ENCODE measurements at places on chromosomes 16 and 17.

GRCh38 chr17:2222301-2222700 is 81.3 kb downstream of the SMG6 start:
- peaks cover 5% of the 10 kb centered on the region for H3K4me1 ChIP-seq
- H3K27me3 ChIP-seq, result no peaks in the 10 kb centered on the region
- no peaks in the 10 kb centered on the region for H3K36me3 ChIP-seq
- H3K27ac ChIP-seq, result peak overlapping the region; percentile 13

DNA sequence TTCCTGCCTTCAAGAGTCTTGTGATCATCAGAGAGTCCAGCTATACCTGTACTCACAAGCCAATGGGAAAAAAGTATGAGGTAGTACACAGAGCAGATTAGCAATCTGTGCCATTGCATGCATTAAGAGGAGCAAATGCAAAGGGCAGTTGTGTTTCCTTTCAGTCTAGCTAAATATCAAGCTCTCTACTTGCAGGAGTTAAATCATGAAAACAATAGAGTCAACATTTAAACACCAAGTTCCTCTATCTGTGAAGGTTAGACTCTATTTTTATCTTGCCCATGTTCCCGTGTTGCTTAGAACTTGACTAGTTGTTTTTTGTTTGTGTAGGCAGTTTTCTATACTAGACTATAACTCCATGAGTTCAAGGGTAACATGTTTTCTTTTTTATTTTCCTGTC is 4.7 kb upstream of the FAM20A start:
- H3K27me3 ChIP-seq, result no peaks in the 10 kb centered on the region
- no peaks in the 10 kb centered on the region for H3K4me1 ChIP-seq

DNA sequence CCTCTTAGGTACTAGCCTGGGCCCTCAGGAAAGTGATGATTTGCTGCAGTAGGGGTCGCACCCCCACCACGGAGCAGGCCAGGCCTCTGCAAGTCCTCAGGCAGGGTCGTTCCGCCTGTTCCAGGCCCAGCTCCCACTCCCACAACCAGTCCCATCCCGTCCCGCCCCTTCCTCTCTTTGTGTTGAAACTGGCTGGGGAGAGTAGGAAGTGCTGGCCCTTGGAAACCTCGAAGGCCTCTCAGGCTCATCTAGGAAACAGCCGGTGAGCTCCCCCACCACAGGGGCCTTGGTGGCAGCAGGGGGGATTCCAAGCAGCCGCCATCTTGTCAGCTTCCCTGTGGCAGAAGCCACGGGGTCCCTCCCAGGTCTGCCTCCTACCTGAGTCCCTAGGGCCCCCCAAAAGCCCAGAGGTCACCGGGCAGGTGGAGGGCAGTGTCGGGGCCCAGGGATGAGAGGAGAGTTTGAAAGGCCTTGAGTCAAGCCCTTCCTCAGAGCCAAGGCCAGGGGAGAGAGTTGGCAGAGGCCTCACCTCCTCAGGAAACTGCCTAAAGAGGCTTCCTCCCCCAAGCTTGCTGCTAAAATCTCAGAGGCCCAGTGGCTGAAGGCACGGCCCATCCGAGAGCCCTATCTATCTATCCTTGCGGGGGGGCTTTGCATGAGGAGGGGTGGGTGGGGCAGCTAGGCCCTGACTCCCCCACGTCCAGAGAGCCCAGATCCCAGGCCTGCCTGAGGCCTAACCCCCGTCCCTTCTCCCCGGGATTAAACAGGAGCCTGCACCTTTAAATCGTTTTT is 22.2 kb downstream of the MMP15 start:
- no peak overlapping the region for H3K27ac ChIP-seq
- H3K36me3 ChIP-seq, result no peaks in the 10 kb centered on the region
- H3K4me1 ChIP-seq, result no peaks in the 10 kb centered on the region
- DNase-seq, result no peak
- no peak overlapping the region for H3K4me3 ChIP-seq

- H3K4me1 ChIP-seq, result peaks cover 31% of the 10 kb centered on the region
- no peaks in the 10 kb centered on the region for H3K27me3 ChIP-seq
- H3K36me3 ChIP-seq, result no peaks in the 10 kb centered on the region
- no peak for DNase-seq
- peak overlapping the region; percentile 90 for H3K4me3 ChIP-seq
- no peak overlapping the region for H3K27ac ChIP-seq
Observed at GRCh38 chr17:45150911-45151809, 2.9 kb downstream of the HEXIM1 start.

DNA sequence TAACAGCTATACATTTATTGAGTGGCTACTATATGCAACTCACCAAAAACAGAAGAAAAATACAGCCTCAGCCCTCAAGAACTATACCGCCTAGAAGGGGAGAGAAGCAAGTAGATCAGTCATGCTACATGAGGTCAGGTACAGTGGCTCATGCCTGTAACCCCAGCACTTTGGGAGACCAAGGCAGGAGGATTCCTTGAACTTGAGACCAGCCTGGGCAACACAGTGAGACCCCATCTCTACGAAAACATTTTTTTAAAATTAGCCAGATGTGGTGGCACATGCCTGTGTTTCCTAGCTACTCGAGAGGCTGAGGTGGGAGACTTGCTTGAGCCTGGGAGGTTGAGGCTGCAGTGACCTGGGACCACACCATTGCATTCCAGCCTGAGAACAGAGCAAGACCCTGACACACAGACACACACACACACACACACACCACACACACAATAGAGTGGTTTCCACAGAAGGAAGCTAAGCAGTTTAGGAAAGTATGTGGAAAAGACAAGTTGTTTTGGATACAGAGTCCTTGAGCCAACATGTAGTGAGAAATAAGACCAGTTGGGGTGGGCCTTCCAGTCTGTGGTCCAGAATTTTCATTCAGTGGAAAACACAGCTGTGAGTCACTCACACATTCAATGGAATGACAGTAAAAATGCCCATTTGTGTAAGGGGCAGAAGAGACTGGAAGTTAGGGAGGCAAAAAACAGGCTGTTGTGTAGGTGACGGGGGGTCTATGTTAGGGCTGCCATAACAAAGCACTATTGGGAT is 10.7 kb upstream of the SNTB2 start:
- peak; percentile 63 for DNase-seq
- H3K27ac ChIP-seq, result peak overlapping the region; percentile 5
- no peaks in the 10 kb centered on the region for H3K27me3 ChIP-seq

GRCh38 chr17:72422505-72423285 is 301.9 kb downstream of the SOX9 start:
- H3K4me3 ChIP-seq, result no peak overlapping the region
- no peak for DNase-seq
- H3K27me3 ChIP-seq, result no peaks in the 10 kb centered on the region
- H3K36me3 ChIP-seq, result no peaks in the 10 kb centered on the region
- H3K4me1 ChIP-seq, result no peaks in the 10 kb centered on the region
- no peak overlapping the region for H3K27ac ChIP-seq

All from ascending aorta (tissue), 2 donors.